ENCODE measurements at places on chromosomes 16 and 17.

DNA sequence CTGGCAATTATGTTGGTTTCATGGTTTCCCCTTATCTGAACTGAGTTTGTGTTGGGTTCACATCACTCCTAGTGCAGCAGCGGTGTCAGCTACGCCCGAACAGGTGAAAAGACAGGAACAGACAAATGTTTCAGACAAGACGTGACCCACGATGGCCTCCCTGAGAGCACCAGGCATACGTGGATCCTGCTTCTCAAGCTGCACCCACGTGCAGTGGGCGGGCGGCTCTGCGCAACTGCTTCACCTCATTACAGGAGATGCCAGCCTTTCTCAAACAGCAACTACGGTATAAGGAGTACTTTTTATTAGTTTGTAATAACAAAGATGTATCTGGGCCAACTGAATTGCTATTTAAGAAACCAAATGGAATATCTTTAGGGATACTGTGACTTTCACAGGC, 32.8 kb upstream of the SLC38A8 start:
- no peak for DNase-seq

DNA sequence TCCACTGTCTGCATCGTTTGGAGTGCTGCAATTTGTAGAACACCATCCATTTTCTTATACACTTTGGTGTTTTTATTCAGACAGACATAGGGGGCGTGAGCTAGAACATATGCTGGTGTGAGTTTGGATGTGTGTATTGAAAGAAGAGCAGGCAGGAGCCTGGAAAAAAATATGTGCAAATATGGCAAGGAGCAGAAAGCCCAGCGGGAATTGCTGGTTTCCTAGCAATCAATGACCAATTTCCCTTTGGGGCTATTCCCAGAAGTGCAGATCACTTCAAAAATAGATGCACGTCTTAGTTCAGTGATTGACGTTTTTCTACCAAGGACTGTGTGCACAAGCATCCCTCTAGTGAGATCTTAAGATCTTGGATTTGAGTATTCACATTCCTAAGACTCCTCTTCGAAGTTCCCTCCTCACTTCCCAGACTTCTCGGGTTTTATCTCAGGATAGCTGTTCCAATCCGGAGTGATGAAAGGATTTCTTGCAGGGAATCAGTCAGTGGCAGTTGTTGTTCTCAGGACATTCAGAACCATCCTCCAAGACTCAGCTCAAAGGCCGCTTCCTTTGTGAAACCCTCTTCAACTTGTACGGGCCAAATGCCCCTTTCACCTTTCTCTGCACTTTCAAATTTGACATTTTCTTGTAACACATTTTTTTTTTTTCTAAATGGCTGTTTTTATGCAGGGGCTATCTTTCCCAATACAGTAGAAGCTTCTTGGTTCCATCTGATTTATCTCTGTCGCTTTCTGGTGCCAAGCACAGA, 268.7 kb upstream of the ASIC2 start:
- no peak for DNase-seq

GRCh38 chr16:13060932-13061331, 159.5 kb downstream of the SHISA9 start:
- DNase-seq: no peak

DNA sequence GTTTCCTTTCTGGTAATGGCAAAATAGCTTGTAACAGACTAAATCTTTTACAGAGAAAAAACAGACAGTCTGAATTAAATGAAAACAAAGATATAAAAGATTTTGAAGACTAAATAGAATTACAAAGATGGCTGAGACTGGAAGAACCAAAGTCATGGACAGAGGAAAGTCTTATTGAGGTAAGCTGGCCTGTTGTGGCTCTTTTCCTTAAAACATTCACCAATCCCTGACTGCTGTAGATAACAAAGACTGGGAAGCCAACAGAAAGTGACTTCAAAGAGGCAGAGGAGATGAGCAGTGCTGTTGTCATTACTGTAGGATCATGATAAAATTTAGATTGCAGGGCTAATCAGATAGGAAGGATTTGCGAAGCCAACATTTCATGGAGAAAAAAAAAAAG, 517.0 kb downstream of the KIF2B start:
- DNase-seq: no peak

DNA sequence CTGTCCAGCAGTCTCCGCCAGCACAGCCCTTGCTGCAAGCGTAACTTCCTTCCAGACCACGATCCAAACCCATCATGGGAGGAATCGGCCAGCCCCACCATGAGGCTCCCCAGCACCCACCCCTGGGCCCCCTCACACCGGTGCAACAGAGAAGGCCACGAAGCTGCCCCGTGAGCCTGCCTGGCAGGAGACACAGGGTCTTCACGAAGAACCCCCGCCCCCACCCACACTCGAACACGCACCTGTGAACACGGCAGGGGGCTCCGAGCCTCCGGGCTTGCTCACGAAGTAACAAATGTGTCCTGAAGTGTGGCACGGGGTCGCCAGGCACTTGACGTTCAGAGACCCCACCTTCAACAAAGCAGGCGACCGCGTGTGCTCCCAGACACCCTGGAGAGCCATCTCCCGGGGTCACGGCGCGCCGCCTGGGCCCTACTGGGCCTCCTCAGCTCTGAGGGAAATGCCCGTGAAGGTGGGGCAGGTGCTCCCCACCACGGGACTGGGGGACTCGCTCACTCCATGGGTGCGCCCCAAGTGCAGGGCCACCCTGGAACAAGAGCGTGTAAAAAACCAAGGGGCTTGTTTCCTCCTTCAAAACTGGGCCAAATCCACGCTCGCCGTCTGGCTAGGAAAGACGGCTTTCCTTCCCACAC, 7.6 kb downstream of the HAGH start:
- no peak for DNase-seq

DNA sequence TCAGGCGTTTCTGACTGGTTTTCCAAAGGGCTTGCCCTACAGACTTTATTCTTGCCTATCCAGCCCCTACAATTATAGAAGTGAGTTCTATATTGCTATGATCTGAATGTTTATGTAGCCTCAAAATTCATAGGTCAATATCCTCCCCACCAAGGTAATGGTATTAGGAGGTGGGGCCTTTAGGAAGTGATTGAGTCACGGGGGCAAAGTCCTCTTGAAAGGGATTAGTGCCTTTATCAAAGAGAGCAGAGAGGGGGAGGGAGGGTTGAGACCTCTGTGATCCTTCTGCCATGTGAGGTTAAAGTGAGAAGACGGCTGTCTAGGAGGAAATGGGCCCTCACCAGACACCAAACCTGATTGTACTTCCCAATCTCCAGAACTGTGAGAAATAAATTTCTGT, 931 bp upstream of the CPHXL start:
- no peak for DNase-seq

DNA sequence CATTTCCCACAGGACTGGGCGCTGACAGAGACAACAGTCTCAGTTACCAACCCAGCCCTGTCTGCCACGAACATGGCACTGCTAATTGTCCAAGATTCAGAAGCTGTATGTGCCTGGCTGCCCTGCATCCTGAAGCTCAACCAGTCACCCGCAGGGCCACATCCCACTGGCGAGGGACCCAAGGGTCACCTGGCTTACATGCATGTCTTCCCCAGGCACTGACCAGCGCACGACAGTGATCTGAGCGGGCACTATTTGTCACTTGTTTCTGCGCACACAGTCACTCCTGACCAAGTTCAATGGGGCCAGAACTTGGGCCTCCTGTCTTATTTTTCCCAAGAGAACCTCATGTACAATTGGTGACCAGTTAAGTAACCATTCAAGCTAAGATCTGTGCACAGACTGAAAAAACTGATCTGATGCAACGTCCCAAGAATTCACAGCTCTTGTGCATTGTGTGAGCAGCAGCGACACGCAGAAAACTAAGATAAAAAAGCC, 13.1 kb downstream of the USP7 start:
- no peak for DNase-seq

DNA sequence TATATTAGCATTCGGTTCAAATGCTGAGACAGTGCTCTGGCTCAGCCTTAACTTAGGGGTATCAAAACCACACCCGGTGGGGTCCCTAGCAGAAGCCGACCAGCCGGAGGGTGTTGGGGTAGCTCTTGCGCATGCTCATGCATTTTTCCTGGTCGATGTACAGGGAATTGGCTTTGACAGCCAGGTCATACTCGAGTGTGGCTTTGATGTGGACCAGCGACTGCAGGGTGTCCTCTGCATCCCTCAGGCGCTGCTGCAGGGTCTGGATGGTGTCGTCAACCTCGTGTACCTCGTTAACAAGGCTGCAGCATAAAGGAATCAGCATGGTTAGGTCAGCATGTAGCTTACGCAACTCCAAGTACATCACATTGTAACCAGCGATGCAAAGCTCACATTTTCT, 37.5 kb downstream of the TEKT3 start:
- no peak for DNase-seq

DNA sequence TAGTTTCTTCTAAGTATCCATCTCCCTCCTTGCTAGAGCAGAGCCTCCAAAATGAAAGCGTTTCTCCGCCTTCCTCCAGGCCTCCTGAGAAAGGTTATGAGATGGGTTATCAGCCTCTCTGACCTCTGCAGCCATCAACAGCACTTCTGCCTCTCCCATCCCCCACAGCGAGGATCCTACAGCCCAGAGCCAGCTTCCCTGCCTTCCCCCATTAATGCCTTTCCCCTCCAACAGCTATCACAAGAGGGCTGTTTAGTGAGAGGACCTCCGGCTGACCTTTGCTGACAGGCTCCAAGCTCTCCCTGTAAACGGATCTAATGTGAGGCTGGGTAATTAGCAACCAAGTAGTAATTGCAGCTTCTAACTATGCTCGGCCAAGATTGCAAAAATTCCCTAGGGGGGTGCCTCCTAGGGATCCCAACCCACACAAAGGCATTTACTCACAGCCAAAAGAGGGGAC, 55.8 kb downstream of the ZFHX3 start:
- no peak for DNase-seq

GRCh38 chr16:14015948-14016347, 55.2 kb upstream of the MRTFB start:
- DNase-seq: no peak

GRCh38 chr16:47309581-47310312, 151.1 kb downstream of the ITFG1 start:
- no peak for DNase-seq

GRCh38 chr17:50658616-50659015, 23.9 kb downstream of the ABCC3 start:
- DNase-seq: no peak

DNA sequence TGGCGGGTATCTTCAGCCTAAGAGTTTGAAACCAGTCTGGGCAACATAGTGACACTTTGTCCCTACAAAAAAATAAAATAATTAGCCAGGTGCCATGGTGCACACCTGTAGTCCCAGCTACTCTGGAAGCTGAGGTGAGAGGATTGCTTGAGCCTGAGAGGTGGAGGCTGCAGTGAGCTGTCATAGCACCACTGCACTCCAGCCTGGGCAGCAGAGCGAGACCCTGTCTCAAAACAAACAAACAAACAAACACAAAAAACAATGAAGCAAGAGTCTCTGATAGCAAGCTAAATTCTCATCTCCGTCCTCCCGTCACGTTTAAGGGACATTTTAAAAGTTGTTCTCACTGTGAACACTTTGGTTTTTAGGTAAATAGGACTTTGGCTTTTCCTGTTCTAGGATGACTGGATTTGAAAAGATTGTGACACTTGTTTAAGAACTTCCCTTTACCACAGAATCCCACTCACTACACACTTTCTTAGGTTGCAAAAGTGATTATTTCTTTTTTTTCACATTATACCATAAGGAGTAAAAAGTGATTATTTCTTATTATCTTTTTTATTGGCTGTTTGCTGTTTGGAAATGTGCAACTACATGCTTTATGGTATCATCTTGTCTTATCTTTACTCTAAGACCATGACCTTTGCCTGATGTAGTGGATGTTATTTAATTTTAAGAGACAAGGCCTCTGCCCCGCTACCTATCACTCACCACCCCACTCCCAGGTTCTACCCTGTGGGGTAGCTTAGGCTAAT, 4.4 kb upstream of the ERN1 start:
- DNase-seq: no peak

GRCh38 chr17:57035971-57036481, 49.0 kb upstream of the AKAP1 start:
- DNase-seq: no peak

GRCh38 chr16:57577691-57578224, 35.3 kb downstream of the ADGRG5 start:
- DNase-seq: peak; percentile 47

GRCh38 chr16:81469183-81469677, 24.6 kb downstream of the CMIP start:
- DNase-seq: no peak

GRCh38 chr16:30027588-30028437, 3.3 kb downstream of the TLCD3B start:
- DNase-seq: no peak

GRCh38 chr17:36907407-36907806, 29.9 kb upstream of the LHX1 start:
- DNase-seq: no peak

DNA sequence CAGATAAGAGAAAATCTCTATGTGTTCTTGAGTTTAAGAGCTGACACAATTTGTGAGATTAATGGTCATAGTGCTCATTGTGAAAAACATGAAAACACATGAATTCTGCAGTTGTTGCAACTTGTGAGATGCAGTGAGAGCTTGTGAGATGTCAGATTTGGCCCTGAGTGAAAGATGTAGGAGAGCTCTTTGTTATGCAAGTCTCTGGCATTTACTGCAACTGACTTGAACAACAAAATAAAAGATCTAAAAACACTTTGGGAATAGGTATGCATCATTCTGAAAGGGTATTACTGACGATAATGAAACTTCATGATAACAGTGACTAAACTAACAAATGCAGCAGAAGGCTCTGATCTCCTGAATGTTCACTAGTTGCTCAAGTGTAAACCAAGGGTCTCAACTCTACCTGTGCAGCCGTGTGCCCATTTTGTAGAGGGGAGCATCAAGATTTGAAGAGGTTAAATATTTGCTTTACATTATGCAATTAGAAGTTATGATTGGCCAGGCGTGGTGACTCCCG, 50.8 kb upstream of the SMIM36 start:
- no peak for DNase-seq

- DNase-seq: peak; percentile 37
Observed at GRCh38 chr17:42270170-42270535, 6.0 kb downstream of the STAT5B start.

GRCh38 chr16:18041864-18042834, 294.4 kb downstream of the NPIPA8 start:
- no peak for DNase-seq

DNA sequence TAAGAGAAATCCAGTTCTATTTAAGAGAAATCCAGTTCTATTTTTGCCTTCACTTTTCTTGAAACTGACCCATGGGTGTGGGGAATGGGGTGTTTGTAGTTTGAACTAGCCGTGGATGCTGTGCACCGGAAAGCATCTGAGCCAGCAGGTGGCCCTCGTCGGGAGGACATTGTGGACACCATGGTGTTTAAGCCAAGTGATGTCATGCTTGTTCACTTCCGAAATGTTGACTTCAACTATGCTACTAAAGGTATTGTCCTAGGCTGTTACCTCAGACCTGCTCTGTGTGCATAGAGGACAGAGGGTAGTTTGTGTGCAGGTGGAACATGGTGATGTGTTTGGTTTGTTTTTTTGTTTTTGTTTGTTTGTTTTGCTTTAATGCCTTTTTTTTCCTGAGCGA, 3.3 kb downstream of the ATXN2L start:
- no peak for DNase-seq

DNA sequence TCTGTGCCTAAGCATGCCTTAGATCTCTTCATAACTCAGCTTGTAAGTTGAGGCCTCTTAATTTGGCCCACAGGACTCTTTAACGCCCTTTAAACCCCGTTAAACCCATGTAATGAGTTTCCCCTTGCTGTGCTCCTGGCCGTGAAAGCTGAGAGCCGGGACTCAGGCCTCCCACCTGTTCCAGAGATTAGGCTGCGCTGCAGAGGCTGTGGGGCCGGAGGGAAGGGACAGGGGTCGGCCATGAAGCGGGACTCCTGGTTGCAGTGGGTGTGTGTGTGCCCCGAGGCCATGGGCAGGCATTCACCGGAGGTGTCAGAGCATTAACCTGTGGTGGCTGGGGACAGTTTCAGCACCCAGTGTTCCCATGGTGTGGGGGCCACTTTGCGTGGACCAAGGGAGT, 150.8 kb upstream of the IRX3 start:
- DNase-seq: no peak
